ENCODE measurements at places on chromosomes 6 and 20. TPM values are rescaled to one million over a fixed set of nuclear protein-coding genes. Genes with fewer than 3 reads are reported as not detected.

DNA sequence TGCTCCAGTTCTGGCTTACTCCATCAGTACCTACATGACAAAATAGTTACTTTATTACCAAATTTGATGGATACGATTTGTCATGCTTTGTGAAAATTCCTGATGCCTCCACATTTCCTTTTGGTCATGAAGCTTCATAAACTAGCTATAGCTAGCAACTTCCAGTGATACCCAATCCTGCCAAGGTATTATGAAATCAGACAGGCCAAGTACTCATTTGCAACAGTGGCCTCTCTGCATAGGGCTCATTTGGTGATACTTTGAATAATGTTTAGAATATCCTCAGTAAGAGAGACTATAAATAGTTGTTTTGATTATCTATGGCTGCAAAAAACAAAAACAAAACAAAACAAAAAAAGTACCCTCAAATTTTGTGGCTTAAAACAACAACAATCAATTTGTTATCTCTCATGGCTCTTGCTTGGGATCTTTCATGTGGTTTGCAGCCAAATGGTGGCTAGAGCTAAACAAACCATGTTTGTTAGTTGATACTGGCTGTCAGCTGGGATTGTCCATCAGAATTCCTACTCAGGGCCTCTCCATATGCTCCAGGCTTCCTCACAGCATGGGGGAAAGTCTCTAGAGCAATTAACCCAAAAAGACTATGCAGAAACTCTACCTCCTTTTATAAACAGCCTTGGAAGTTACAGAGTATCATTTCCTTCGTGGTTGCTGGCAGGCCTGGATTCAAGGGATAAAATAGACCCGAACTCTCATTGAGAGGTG is 10.1 kb upstream of the PRL start:
- no peak overlapping the region for H3K4me3 ChIP-seq
- H3K36me3 ChIP-seq, result no peaks in the 10 kb centered on the region
- H3K4me1 ChIP-seq, result no peaks in the 10 kb centered on the region
- no peak overlapping the region for H3K27ac ChIP-seq
- no peak for DNase-seq

- H3K36me3 ChIP-seq, result no peaks in the 10 kb centered on the region
- DNase-seq, result peak; percentile 63
- H3K4me3 ChIP-seq, result peak overlapping the region; percentile 85
- no peaks in the 10 kb centered on the region for H3K4me1 ChIP-seq
- H3K27me3 ChIP-seq, result no peaks in the 10 kb centered on the region
Measured at GRCh38 chr6:21587179-21587960, 6.2 kb upstream of the SOX4 start.

DNA sequence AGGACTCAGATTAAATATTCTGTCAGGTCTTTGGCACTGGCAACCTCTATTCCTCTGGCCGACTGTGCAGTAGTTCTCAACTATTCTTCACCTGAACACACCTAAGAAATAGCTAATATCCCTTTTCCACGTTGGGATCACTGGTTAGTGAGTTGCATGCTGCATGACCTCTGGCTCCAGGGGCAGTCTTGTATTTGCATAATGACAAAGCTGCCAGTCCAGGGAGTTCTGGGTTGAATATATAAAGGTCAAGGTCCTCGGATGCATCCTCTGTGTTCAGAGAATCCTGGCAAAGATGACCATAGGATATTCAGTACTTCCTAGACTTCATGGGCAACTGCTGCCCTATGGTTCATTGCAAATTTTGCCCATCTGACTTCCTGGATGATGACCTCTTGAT is 131.2 kb downstream of the DNAH8 start:
- no peak for DNase-seq
- no peaks in the 10 kb centered on the region for H3K4me1 ChIP-seq
- H3K27ac ChIP-seq, result no peak overlapping the region
- H3K27me3 ChIP-seq, result no peaks in the 10 kb centered on the region
- no peaks in the 10 kb centered on the region for H3K36me3 ChIP-seq

DNA sequence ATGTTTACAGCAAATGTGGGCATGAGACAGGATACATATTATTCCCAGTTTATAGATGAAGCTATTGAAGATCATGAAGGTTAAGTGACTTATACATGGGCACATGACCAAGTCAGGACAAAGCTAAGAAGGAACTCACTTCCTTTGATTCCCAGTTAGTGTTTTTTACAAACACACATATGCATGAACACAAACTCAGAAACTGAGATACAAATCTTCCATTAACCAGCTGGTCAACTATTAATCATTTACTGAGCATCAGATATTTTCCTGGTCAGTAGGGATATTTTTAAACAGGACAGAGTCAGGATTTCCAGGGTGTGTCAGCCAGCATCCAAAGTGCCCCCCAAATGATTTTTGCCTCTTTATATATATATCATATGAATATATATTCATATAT is 222.2 kb downstream of the OGFRL1 start:
- no peak overlapping the region for H3K27ac ChIP-seq
- 0 out of 2 replicates have a peak, but pooled peaks cover 3% of the 10 kb centered on the region for H3K4me1 ChIP-seq
- H3K4me3 ChIP-seq, result no peak overlapping the region
- DNase-seq, result no peak
- H3K36me3 ChIP-seq, result no peaks in the 10 kb centered on the region

DNA sequence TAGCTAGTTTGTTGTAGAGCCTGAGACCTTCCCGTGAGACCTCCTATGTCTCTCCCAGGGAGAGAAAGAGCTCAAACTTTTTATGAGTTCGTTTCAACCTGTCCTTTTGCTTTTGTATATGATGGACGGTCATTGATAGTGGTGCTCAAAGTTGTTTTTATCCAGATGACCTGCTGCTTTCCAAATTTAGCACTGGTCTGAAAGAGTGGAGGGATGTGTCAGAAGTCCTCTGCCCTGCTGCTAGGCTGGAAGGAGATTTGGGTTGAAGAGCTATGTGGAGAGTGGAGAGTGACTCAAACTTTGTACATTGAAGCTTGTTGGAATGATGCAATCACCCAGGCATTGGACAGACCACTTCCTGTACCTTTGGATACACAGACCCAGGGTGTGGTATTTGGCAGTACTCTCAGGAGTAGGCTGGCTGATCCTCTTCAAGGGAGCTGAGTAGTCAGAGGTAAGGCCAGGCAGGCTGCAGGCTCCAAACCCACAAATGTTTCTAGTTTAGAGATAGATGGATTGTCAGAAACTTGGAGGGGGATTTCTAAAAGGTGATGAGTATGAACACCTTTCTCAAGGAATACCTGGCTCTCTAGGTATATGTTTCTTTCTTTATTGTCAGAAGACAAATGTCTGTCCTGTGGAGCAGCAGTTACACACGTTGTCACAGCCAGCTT is 49.4 kb upstream of the RREB1 start:
- no peaks in the 10 kb centered on the region for H3K27me3 ChIP-seq
- H3K27ac ChIP-seq, result peak overlapping the region; percentile 80
- H3K36me3 ChIP-seq, result no peaks in the 10 kb centered on the region

DNA sequence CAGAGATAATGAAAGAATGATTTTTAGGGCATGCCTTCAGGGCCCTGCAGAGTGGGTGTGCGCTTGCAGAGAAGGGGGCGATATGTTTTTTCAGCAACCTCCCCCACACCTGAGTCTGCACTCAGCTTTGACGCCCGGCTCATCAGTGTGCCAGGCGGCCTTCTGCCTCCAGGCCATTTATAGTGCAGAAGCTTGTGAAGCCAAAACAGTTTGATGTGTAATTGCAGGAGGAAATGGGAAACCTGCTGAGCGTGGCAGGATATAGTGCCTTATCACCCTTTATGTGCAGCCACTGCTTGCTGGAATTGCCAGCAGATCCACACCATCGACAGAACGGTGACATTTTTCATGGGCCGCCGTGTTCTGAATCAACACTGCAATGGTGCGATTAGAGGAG is 178.2 kb downstream of the CDH4 start:
- no peaks in the 10 kb centered on the region for H3K27me3 ChIP-seq
- no peak overlapping the region for H3K27ac ChIP-seq
- H3K4me3 ChIP-seq, result no peak overlapping the region
- no peak for DNase-seq
- no peaks in the 10 kb centered on the region for H3K36me3 ChIP-seq

GRCh38 chr6:34143196-34143883 is 2.5 kb downstream of the GRM4 start:
- H3K4me1 ChIP-seq, result peaks cover 10% of the 10 kb centered on the region
- DNase-seq, result no peak
- no peaks in the 10 kb centered on the region for H3K36me3 ChIP-seq
- no peak overlapping the region for H3K4me3 ChIP-seq
- no peak overlapping the region for H3K27ac ChIP-seq
- peaks cover 1% of the 10 kb centered on the region for H3K27me3 ChIP-seq

DNA sequence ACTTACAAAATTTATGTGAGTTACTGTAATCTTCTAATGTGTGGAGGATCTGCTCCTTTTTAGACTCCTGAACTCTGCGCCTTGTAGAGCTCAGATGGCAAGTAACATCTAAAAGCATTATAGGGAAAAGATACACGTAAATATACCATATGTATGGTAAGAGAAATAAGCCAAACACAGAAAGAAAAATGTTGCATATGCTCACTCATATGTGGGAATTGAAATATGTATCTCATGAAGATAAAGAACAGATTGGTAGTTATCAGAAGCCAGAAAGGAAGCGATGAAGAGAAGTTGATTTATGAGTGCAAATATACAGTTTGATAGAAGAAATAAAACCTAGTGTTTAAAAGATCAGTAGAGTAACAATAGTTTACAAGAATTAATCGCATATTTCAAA is 815.0 kb upstream of the MAN1A1 start:
- H3K4me1 ChIP-seq, result no peaks in the 10 kb centered on the region
- H3K27ac ChIP-seq, result no peak overlapping the region
- H3K36me3 ChIP-seq, result no peaks in the 10 kb centered on the region
- DNase-seq, result no peak
- H3K4me3 ChIP-seq, result no peak overlapping the region
- H3K27me3 ChIP-seq, result no peaks in the 10 kb centered on the region

DNA sequence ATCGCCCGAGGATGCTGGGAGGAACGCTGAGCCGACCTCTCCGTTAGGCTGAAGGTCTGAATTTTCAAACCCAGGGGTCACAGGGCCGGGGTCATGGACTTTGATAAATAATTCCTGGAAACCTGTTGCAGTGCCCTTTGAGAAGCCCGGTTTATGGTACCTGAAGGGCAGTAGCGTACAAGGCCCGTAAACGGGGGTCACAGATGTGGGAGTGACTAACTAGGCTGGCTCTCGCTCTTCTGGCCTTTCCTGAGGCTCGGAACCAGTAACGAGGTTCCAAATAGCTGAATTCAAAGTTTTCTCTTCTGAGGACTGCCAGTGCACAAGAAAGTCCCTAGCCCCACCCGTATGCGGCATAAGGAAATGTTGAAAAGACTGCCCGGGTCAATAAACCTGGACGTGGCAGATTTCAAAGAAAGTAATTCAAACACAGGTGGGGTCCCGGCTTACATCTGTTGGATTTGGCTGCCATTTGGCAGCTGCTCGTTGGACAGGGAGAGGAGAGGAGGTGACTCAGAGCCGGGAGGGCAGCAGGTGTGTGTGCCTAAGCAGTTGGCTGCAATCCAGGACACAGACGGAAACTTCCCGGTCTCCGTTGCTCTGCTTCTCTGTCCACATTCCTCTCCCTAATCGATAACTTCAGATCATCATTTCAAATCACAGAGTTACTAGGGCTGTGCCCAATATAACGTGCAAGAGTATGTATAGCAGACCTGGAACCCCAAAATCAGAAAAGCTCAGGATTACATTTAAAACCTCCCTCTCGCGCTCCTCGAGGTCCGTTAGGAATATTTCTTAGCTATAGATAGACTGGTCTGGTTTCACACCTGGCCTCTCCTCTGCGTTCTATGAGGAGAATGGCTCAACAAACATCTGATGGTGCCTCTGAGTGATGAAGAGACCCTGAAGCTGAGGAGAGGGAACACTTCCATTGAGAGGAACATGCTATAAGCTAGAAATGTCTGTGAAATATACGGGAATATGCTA is 765 bp upstream of the GMDS start:
- H3K4me1 ChIP-seq, result peaks cover 5% of the 10 kb centered on the region
- no peaks in the 10 kb centered on the region for H3K36me3 ChIP-seq
- peak overlapping the region; percentile 95 for H3K27ac ChIP-seq
- H3K27me3 ChIP-seq, result no peaks in the 10 kb centered on the region
- DNase-seq, result peak; percentile 82

DNA sequence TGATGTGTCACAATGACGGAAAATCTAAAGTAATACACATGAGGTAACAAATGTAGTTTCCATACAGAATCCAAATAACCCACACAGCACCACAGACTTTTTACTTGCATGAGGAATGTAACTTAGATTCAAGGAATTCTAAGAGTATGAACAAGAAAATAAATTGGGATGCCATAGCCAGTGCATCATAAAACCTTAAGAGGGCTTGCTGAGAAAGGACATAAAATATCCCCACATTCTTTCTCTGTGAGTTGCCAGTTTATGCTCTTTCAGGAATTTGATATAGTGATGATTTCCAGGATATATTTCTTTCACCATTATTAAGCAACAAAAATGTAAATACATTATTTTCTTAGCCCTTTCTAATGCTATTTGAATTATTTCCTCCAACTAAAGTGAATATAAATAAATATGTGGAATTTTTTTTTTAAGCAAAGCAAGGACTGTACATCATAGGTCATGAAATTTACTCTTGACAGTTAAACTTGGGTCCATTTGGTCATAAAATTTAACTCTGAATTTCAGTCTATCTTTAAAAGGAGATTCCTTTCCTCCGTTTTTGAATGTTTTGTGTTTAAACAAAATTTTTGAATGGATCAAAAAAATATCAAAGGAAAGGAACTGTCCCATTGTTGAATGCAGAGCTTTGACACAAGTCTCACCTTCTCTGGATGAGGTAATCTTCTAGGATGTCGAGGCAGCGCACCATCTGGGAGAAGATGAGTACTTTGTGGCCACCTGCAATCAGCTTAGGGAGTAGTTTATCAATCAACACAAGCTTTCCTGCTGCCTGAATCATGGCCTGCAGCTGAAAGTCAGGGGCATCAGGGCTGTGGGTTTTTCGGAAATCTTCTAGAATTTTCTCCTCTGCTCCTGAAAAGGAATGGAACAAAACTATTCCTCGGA is 116.3 kb upstream of the EMILIN3 start:
- H3K4me1 ChIP-seq, result no peaks in the 10 kb centered on the region
- no peak for DNase-seq
- H3K36me3 ChIP-seq, result peaks cover 7% of the 10 kb centered on the region
- H3K4me3 ChIP-seq, result no peak overlapping the region

- no peaks in the 10 kb centered on the region for H3K36me3 ChIP-seq
- H3K27ac ChIP-seq, result peak overlapping the region; percentile 87
- peaks cover 8% of the 10 kb centered on the region for H3K4me1 ChIP-seq
- peak overlapping the region; percentile 95 for H3K4me3 ChIP-seq
- DNase-seq, result peak; percentile 52
Measured at GRCh38 chr6:25279748-25280343, 672 bp downstream of the CARMIL1 start.

GRCh38 chr6:53282741-53283140 is 66.0 kb downstream of the ELOVL5 start:
- no peak overlapping the region for H3K27ac ChIP-seq
- no peaks in the 10 kb centered on the region for H3K36me3 ChIP-seq
- no peak overlapping the region for H3K4me3 ChIP-seq
- no peaks in the 10 kb centered on the region for H3K4me1 ChIP-seq
- no peak for DNase-seq
- H3K27me3 ChIP-seq, result no peaks in the 10 kb centered on the region

- DNase-seq, result no peak
- no peaks in the 10 kb centered on the region for H3K27me3 ChIP-seq
- no peak overlapping the region for H3K4me3 ChIP-seq
- H3K27ac ChIP-seq, result peak overlapping the region; percentile 53
- peaks cover 14% of the 10 kb centered on the region for H3K4me1 ChIP-seq
Measured at GRCh38 chr20:63711085-63711645, 3.3 kb downstream of the ZGPAT start.

GRCh38 chr6:62805431-62805830 is 405.8 kb upstream of the FKBP1C start:
- H3K4me1 ChIP-seq, result no peaks in the 10 kb centered on the region
- H3K36me3 ChIP-seq, result no peaks in the 10 kb centered on the region
- no peaks in the 10 kb centered on the region for H3K27me3 ChIP-seq
- no peak overlapping the region for H3K4me3 ChIP-seq
- no peak overlapping the region for H3K27ac ChIP-seq

The DAAM2 gene
- total RNA-seq, result not detected

The FNDC11 gene
- total RNA-seq, result not detected

The NR2E1 gene
- total RNA-seq, result 1.4 TPM

The CLIC5 gene
- 15.1 TPM for total RNA-seq

The LY86 gene
- not detected for total RNA-seq

All from Caco-2 (cell line).